ENCODE measurements at places on chromosomes 16 and 17. TPM values are rescaled to one million over a fixed set of nuclear protein-coding genes. Genes with fewer than 3 reads are reported as not detected.
A peak's percentile ranks its signal among the peaks of the same experiment; 100 is the strongest.

TBC1D3E gene
- not detected for total RNA-seq

FADS6 gene
- total RNA-seq = 1.9 TPM

SLC6A2 gene
- 0.11 TPM for total RNA-seq

CSH1 gene
- total RNA-seq = 18.1 TPM

TPSG1 gene
- not detected for total RNA-seq

CDH3 gene
- 9.3 TPM for total RNA-seq

DDX42 gene
- 90.1 TPM for total RNA-seq

DNA sequence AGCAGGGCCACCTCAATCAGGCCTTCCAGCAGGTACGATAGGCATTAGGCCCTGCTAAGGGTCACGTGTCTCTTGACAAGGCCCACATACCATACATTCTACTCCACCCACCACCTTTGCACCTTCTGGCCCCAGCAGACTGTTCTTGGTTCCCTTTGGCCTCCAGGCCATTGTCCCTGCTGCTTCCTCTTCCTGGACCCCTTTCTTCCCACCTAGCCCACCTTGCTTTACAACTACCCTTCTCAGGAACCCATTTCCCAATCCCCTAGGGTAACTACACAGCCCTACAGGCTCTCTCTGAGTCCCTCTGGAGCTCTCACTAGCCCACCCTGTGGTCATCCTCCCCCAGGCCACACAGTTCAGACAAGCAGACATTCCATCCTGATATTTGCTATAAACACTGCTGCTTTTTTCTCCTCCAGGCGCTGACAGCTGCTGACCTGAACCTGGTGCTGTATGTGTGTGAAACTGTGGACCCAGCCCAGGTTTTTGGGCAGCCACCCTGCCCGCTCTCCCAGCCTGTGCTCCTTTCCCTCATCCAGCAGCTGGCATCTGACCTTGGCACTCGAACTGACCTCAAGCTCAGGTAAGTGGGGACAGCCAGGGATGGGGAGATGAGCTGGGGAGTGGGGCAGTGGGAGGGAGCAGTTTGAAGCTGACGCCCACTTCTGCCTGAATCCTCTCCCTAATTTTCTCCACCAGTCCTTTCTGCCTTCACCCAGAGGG lies 1.4 kb upstream of the NRN1L start:
- no peak overlapping the region for H3K4me3 ChIP-seq
- no peak overlapping the region for H3K27ac ChIP-seq
- peaks cover 82% of the 10 kb centered on the region for H3K36me3 ChIP-seq
- H3K27me3 ChIP-seq = no peaks in the 10 kb centered on the region

DNA sequence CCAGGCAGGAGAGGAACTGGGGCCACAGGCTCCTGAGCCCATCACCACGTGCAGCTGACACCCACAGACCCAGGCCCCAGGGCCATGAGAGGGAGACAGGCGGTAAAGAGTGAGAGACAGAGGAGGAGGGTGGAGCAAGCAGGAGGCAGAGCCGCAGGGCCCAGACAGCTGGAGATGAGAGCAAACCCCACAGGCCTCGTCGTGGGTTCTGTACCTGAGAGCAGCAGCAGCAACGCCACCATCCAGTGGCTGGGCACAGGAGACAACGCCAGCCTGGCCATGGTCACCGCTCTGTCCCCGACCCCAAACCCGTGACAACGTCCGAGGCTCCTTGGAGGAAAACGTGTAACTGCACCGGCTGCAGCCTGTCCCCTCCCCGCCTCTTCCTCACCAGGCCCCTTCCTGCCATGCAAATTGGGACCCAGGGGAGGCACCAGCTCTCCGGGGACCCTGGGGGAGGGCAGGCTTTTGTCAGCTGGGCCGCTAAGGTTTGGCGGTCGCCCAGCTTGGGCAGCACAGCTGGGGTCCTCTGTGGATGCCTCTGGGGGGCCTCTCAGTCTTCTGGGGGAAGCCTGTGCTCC lies at the start of gene CD79B:
CD79B (minus strand) TSS at position 351 of the 581 bp plus-strand sequence; CDS start at position 281, 70 bp downstream.
- no peak for DNase-seq
- H3K4me1 ChIP-seq = peaks cover 11% of the 10 kb centered on the region
- no peak within 1 kb of the TSS for H3K4me3 ChIP-seq
- H3K27ac ChIP-seq = no peak within 1 kb of the TSS
- no peaks in the 10 kb centered on the region for H3K27me3 ChIP-seq
- no peaks in the 10 kb centered on the region for H3K36me3 ChIP-seq

GRCh38 chr16:13630374-13630773 lies 289.6 kb upstream of the ERCC4 start:
- H3K4me3 ChIP-seq = no peak overlapping the region
- no peaks in the 10 kb centered on the region for H3K27me3 ChIP-seq
- DNase-seq = no peak
- no peaks in the 10 kb centered on the region for H3K4me1 ChIP-seq
- no peaks in the 10 kb centered on the region for H3K36me3 ChIP-seq
- H3K27ac ChIP-seq = no peak overlapping the region

GRCh38 chr16:85331688-85332087 lies 219.4 kb upstream of the CIBAR2 start:
- no peak overlapping the region for H3K4me3 ChIP-seq
- no peak for DNase-seq
- no peak overlapping the region for H3K27ac ChIP-seq
- peaks cover 75% of the 10 kb centered on the region for H3K4me1 ChIP-seq
- H3K36me3 ChIP-seq = peaks cover 3% of the 10 kb centered on the region

- no peaks in the 10 kb centered on the region for H3K27me3 ChIP-seq
- H3K4me3 ChIP-seq = no peak overlapping the region
- DNase-seq = no peak
- peaks cover 11% of the 10 kb centered on the region for H3K36me3 ChIP-seq
- H3K4me1 ChIP-seq = peaks cover 11% of the 10 kb centered on the region
- H3K27ac ChIP-seq = no peak overlapping the region
Measured at GRCh38 chr16:4087099-4087885, 28.9 kb downstream of the ADCY9 start.

- H3K4me3 ChIP-seq = no peak overlapping the region
- no peaks in the 10 kb centered on the region for H3K4me1 ChIP-seq
- no peaks in the 10 kb centered on the region for H3K27me3 ChIP-seq
- DNase-seq = no peak
- no peaks in the 10 kb centered on the region for H3K36me3 ChIP-seq
- no peak overlapping the region for H3K27ac ChIP-seq
Measured at GRCh38 chr16:57324749-57325148, 33.8 kb upstream of the CCL22 start.

DNA sequence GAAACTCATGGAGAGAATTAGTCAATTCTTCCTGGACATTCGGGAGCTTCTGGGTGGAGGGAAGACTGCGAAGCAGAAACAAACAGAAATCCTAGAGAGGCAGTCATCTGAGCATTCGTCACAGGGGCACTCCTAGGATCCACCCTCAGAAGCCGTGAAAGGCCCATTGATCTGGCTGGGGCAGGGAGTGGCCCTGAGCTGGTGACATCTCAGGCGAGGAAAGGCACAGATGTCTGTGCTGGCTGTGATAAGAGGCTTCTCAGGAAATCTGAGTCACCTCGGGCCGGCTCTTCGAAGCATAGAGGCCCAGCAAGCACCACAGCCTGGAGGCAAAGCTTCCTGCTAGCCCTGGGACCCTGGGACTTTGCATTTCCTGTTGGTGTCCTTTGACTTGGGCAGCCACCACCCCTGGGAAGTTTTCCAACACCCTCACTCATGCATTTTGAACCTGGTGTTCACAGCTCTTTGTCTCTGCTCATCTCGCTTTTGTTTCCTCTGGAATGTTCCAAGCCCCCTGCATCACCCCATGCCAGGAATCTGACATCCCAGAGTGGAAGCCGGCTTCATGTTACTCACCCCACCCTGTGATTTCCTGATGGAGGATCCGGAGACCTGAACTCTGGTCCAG lies 23.3 kb upstream of the CDRT4 start:
- peaks cover 10% of the 10 kb centered on the region for H3K36me3 ChIP-seq
- H3K27ac ChIP-seq = peak overlapping the region; percentile 22
- DNase-seq = no peak
- peaks cover 14% of the 10 kb centered on the region for H3K4me1 ChIP-seq

GRCh38 chr17:28743243-28744103 lies at the start of gene TRAF4:
TSS of gene TRAF4 (plus strand) at chr17:28744011. CDS start at chr17:28744113, 102 bp downstream.
- peak within 1 kb of the TSS; percentile 84 for H3K4me3 ChIP-seq
- H3K27me3 ChIP-seq = no peaks in the 10 kb centered on the region
- peak within 1 kb of the TSS; percentile 99 for H3K27ac ChIP-seq
- peak; percentile 94 for DNase-seq
- peaks cover 71% of the 10 kb centered on the region for H3K4me1 ChIP-seq

- no peaks in the 10 kb centered on the region for H3K4me1 ChIP-seq
- DNase-seq = no peak
- no peak overlapping the region for H3K4me3 ChIP-seq
- no peak overlapping the region for H3K27ac ChIP-seq
Measured at GRCh38 chr17:75450270-75450669, 6.2 kb upstream of the TMEM94 start.

GRCh38 chr16:76213860-76214259 lies 63.3 kb upstream of the CNTNAP4 start:
- no peak overlapping the region for H3K27ac ChIP-seq
- no peak for DNase-seq
- H3K27me3 ChIP-seq = no peaks in the 10 kb centered on the region
- no peak overlapping the region for H3K4me3 ChIP-seq
- H3K4me1 ChIP-seq = no peaks in the 10 kb centered on the region

- no peak overlapping the region for H3K27ac ChIP-seq
- H3K27me3 ChIP-seq = no peaks in the 10 kb centered on the region
- DNase-seq = no peak
- peaks cover 17% of the 10 kb centered on the region for H3K36me3 ChIP-seq
- H3K4me1 ChIP-seq = no peaks in the 10 kb centered on the region
Measured at GRCh38 chr17:64565563-64565962, 58.8 kb downstream of the CEP95 start.

- peaks cover 9% of the 10 kb centered on the region for H3K4me1 ChIP-seq
- DNase-seq = no peak
- H3K27ac ChIP-seq = no peak overlapping the region
- no peaks in the 10 kb centered on the region for H3K27me3 ChIP-seq
Measured at GRCh38 chr17:33234930-33235685, 58.0 kb downstream of the ASIC2 start.

DNA sequence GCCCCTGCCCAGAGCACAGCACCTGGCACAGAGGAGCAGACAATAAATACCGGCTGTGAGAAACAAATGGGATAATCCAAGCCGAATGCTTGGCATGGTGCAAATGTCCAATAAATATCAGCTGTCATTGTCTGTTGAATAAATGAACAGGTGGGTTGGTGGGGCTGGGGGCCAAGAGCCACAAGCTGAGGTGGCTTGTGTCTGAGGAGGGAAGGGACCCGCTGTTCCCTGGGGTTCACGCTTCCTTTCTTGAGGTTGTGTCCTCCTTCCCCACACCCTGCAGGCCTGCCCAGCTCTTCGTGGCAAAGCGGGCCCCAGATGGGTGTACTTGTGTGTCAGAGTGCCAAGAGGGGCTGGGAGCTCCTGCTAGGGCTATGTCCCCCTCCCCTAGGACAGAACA lies 38.6 kb downstream of the ARHGAP27 start:
- no peak overlapping the region for H3K4me3 ChIP-seq
- H3K4me1 ChIP-seq = peaks cover 16% of the 10 kb centered on the region
- H3K27me3 ChIP-seq = peaks cover 2% of the 10 kb centered on the region
- peaks cover 26% of the 10 kb centered on the region for H3K36me3 ChIP-seq

DNA sequence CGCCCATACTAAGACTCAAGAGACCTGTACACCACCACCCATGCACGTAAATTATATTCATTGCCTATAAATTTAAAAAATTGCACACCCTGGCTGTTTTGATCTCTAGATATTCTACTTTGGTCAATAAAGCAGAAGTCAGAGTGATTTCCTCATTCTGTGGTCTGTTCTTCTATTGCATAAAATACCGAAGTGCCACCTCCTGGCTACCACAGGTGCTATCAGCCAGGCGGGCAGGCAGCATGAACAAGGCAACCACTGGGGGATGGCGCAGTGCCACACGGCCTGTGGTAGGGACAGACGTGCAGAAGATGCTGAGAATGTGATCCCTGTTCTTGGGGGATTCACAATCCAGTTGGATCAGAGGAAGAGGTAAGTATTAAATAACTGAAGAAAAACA lies 122.3 kb downstream of the CDK5R1 start:
- H3K36me3 ChIP-seq = no peaks in the 10 kb centered on the region
- H3K4me3 ChIP-seq = no peak overlapping the region

- H3K4me1 ChIP-seq = no peaks in the 10 kb centered on the region
- H3K27me3 ChIP-seq = no peaks in the 10 kb centered on the region
- no peak overlapping the region for H3K4me3 ChIP-seq
- no peaks in the 10 kb centered on the region for H3K36me3 ChIP-seq
Measured at GRCh38 chr17:74723891-74724290, 11.2 kb upstream of the CD300LF start.

DNA sequence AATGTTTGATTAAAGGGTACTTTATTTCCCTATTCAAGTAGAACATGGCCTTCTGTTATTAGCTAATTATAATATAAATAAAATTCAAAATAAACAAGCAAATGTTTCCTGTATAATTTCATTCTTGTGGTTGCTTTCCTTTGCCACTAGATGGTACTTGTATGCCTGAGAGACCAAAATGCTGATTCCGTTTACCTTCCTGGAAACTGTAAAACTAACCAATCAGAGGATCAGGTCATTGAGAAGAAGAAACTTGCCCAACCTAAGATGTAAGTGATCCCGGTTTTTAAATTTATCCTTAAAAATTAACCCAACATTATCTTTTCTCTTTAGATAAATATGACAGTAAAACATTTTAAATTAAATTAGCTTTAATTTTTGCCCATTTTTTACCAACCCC lies 8.1 kb upstream of the ABCA5 start:
- H3K27me3 ChIP-seq = no peaks in the 10 kb centered on the region
- H3K4me1 ChIP-seq = no peaks in the 10 kb centered on the region
- DNase-seq = no peak
- H3K27ac ChIP-seq = no peak overlapping the region
- H3K4me3 ChIP-seq = no peak overlapping the region

GRCh38 chr16:30694926-30695693 lies 3.9 kb upstream of the SRCAP start:
- no peaks in the 10 kb centered on the region for H3K36me3 ChIP-seq
- no peak overlapping the region for H3K4me3 ChIP-seq
- H3K4me1 ChIP-seq = peaks cover 6% of the 10 kb centered on the region
- no peak overlapping the region for H3K27ac ChIP-seq
- DNase-seq = no peak

DNA sequence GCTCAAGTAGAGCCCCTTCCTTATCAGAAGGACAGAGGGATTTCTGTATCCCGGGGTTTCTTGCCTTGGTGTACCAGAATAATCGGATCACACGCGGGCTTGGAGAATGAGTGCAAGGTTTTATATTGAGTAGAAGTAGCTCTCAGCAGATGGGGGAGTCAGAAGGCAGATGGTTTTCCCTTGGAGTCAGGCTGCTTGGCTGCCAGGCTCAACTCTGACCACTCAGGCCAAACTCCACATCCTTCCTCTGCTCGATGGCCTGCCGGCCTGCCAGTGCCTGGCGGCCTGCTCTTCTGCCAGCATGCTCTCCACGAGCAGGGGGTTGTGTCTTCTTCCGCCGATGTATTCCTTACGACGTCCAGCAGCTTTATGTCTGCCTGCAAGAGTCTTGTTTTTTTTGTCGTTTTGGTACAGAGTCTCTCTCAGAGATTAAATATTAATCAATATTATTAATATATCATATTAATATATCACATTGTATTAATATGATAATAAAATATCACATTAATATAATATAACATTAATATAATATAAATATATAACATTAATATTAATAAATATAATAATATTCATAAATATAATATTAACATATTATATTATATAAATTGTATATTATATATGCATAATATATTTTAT lies 229.2 kb upstream of the WSCD1 start:
- H3K4me1 ChIP-seq = no peaks in the 10 kb centered on the region
- H3K4me3 ChIP-seq = no peak overlapping the region
- H3K36me3 ChIP-seq = no peaks in the 10 kb centered on the region
- H3K27me3 ChIP-seq = no peaks in the 10 kb centered on the region
